ENCODE measurements at places on chromosomes 12 and 14.

DNA sequence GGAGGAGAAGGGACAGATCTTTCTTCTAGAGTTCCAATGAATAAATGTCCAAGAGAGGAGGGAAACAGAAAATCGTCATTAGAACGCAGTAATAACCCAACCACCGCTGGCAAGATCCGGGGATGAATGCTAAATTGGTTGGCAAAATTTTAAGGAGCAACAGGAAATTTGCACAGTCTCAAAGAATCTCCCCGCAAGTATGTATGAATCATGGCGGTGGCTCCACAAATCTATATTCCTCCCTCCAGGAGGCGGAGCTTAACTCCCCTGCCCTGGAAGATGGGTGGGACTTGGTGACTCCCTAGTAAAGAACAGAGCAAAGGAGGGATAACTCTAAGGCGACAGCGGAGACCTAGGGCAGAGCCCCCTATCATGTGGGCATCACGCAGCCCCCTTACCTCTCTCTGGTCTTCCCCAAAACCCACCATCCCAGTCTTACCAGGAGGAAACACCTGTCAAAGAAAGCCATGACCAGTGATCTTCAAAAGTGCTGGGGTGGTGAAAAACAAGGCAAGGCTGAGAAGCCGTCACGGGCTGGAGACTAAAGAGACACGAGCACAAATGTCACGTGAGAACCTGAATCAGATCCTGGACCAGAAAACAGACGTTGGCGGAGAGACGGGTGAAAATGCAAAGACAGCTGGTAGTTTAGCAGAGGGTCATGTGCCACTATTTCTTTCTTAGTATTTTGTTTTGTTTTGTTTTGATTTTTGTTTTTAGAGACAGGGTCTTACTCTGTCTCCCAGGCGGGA is 125.8 kb downstream of the NCOR2 start:
- DNase-seq, result no peak

GRCh38 chr12:117563007-117563406 is 201.6 kb upstream of the NOS1 start:
- no peak for DNase-seq

DNA sequence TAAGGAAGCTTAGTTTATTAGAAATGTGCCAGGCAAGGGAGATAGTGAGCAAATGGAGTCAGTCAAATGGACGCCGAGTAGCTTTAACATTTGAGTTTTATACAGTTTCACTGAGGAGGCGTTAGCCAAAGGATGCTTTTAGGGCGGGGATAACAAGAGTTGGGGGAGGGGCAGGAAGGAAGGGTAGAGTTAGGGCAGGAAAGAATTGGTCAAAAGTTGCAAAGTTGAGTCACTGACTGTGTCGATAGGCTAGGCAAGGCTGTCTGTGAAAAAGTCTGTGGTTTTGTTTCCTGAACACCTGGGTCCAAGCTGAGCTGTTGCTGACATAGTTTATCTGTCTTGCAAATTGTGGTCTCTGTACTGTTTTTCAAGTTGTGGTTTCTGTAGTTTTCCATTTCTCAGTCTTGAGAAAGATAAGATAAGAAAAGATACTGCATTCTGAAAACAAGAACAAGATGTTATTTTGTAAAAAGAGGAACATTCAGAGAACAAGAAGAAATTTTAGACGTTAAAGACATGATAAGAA is 62.6 kb upstream of the RESF1 start:
- DNase-seq, result peak; percentile 92

DNA sequence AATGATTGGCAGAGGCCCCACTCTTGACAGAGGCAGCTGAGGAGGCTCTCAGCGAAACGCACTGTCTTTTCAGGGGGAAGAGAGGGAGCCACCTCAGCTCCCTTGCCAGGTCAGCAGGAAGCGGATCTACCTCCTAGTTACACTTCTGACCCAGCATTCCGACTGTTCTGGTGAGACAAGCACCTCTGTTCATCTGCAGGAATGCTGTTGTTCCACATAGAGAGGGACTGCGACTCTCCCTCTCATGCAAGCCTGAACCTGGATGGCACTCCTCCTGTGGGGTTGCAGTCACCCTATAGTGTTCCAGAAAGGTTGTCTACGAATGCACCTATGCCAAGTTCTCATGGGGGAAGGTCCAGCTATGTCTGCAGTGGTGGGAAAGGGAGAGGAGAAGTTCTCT is 37.1 kb upstream of the AEBP2 start:
- no peak for DNase-seq

GRCh38 chr14:104845033-104845666 is 19.9 kb upstream of the CEP170B start:
- DNase-seq, result no peak

All from activated naive CD4-positive, alpha-beta T cell treated with anti-CD3 and anti-CD28 coated beads, Interleukin-2, amount 10 ng/mL, durations not matched to agents 7 days and 5 days (primary cell).